ENCODE measurements at places on chromosomes 2 and 18.

DNA sequence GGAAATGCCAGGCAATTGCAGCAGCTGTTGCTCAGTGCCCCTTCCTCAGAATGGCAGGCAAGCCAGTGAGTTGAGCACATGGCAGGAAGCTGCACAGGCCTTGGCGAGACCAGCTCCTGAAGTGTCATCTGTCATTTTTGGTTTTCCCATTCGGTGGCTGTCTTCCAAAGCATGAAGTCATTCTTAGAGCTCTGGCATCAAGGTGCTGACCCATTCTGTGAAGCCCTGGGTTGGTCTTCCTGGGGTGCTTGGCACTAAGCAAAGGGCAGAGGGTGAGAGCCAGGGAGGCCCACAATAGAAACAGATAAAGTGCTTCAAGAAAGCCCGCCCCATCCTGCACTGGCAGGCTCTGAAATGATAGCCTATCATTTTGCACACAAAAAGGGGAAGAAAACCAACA lies 150.5 kb downstream of the VAPA start:
- DNase-seq, result no peak

DNA sequence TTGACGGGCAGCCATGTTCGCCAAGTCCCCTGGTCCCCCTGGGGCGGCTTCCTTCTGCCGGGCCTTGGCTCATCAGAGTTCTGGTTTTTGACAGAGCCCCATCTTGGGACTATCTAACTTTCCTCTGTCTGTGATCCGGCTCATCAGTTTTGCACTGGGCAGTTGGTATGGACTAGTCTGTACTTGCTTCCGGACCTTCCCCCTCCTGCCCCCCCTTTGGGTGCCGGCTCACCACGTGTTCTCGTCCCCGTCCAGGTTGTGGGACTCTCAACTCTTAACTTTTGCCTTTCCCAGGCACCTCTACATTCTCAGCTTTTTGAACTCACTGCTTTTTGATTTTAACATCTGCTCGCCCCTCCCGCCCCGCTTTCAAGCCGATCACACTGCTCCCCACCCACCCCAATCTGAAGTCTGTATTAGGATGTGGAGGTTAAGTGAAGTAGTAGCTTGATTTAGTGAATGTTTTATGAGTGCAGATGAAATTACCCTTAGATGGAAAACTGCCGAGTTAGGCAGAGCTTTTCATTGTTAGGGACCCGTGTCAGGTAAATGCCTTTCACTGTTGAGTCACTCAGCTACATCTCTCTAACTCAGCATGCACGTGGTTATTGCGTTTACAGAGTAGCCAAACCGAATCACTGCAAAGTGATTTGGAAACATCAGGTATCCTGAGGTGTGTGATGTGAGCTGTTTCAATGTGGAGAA lies 874 bp downstream of the WDR43 start:
- DNase-seq, result peak; percentile 27

- no peak for DNase-seq
Observed at GRCh38 chr18:21450913-21451312, 149.6 kb downstream of the ESCO1 start.

DNA sequence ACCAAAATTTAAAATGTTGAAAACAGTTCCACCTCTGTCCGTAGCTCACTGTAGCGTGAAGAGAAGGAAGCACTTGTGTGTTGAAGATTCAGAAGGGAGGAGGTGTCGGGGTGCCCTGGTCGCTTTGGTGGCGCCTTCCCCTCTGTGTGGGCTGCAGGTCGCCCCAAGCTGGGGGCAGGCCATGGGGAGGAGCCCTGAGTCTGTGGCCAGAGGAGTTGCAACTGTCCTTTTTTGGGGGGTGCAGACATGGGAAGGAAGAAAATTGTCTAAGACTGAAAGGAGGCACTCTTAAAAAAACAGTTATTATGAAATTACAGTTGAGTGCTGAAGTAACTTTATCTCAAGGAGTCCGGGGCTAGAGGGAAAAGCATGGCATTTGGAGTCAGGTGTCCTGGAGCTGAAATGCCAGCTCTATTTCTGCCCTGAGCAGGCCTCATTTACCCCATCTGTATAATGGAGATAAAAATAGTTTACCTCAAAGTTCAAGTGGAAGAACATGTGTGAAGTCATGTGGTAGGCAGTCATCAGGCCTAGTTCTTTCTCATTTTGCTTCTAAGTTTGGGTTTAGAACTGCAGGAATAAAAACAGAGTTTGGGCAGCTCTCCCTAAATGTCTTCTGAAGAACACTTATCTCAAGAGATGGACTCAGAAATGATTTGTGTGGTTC lies 82.1 kb downstream of the RNF144A start:
- DNase-seq, result no peak

DNA sequence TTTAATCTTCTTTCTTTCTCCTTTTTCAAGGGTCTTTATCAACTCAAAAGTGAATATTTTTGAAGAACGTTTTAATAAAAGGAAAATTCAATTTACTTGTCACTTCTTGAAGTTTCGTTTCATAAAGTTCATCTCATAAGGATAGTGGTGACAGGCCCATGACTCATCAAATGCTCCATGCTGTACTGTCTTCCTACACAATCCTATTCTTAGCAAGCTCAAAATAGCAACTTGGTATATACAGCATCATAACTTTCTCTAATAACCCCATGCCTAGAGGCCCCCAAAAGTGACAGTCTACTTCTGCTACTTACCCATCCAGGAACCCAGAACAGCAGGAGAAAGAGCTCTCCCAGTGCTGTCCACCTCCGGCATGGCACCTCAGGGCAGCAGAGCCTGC lies 7.7 kb downstream of the FBXO15 start:
- no peak for DNase-seq
